Brain (organoid and tissue), 16 donors: ENCODE measurements at places on chromosomes 1 and 21.
A peak's percentile ranks its signal among the peaks of the same experiment; 100 is the strongest.

GRCh38 chr1:245079021-245079609 is 75.7 kb upstream of the KIF26B start:
- peak; percentile 45 for DNase-seq

GRCh38 chr1:208044589-208045462 is 133.9 kb upstream of the CD34 start:
- no peak for DNase-seq

GRCh38 chr1:37807220-37807554 is 403 bp upstream of the C1orf122 start:
- DNase-seq, result no peak

DNA sequence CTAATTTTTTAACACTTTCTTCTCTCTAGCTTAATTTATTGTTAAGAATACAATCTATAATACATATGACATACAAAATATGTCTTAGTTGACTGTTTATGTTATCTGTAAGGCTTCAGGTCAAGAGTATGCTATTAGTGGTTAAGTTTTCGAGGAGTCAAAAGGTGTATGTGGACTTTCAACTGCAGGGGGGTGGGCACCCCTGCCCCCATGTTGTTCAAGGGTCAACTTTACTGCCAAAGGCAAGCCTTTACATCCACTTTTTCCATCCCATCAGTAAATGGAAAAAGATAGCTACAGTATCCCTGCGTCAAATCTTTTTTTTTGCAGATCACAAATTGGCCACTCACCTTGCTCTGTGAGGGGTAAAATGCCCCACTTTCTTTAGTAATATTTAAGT is 6.3 kb downstream of the METTL18 start:
- no peak for DNase-seq

GRCh38 chr1:182054698-182055326 is 6.7 kb downstream of the ZNF648 start:
- peak; percentile 27 for DNase-seq

DNA sequence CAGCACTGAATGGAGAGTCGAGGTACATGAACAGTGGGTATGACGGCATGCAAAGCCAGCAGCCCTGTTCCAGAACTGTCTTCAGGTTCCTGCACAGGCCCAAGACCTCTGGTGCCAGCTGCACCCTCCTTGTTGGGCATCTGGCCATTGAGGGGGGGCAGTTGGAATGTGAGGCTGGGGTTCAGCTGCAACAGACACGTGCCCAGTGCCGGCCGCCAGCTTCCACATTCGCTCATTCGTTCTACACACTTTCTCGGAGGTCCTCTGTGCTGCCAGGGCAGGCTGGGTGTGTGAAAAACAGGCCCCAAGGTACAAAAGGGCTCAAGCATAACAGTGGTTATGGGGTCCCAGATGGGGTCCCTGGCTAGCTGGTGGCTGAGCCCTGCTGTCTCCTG is 37.9 kb upstream of the SLC19A1 start:
- no peak for DNase-seq

GRCh38 chr1:59598120-59598440 is 216.7 kb upstream of the HOOK1 start:
- no peak for DNase-seq

DNA sequence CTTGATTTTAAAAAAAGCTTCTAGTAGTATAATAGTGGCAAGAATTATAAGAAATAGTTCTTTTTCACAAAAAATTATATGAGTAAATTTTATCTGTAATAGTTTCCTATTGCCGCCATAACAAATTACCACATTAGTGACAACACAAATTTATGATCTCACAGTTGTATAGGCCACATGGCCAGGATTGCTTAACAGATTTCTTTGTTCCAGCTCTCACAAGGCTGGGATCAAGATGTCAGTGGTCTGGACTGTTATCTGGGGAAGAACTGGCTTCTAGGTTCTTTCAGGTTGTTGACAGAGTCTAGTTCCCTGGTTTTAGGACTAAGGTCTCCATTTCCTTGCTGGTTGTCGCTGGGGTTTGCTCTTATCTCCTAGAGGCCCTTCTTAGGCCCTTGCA is 236.4 kb downstream of the USP25 start:
- DNase-seq, result no peak

DNA sequence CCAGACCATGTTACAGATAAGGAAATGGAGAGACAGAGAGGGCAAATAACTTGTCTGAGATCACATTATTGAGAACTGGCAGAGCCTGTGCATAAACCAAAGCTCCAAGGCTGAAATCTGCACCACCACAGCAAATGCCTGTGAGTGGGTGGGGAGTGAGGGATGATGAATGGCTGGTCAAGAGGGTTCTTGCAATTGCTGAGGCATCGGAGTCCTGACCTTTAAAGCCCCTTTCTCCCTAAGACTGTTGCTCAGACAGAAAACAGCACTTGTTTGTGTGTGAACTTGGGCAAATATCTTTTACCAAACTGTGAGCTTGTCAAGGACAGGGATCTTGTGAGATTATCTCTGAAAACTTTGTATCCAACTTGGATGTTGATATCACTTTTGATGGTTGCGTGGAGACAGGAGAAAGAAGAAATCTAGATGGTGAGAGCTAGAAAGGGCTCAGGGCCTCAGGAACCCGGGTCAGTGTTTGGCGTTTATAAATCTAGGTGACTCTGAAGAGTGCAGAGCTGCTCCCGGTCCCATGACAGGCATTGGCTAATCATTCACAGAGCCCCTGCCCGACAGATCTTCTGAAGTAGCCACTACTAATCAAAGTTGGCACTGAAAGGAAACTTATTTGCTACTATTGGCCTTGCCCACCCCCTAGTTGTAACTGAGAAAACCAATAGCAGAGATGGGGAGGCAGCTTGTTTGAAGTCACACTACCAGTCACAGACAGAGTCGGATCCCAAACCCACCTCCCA is 122.3 kb downstream of the FOXD2 start:
- DNase-seq, result no peak

- no peak for DNase-seq
Measured at GRCh38 chr1:62309906-62310305, 9.3 kb downstream of the KANK4 start.

DNA sequence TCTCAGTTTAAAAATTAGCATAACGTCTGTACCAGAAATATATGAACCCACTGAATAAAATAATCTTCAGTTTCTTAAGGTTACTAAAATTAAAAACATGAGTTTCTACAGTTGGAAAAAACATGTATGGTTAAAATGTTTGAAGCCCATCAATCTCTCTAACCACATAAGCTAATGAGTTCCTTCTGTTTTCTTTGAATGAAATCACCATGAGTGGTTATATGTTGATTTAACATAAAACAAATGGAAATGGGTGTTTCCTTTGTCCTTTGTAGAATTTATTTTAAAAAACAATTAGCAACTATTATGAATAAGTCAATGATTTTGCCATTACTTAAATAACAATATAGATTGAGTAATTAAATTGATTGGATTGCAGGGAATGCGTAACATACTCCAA is 3.0 kb upstream of the ADGRL2 start:
- DNase-seq, result no peak
